ENCODE measurements at places on chromosomes 7 and 10.

GRCh38 chr10:11355592-11355991, 255.9 kb downstream of the USP6NL start:
- DNase-seq, result no peak

- no peak for DNase-seq
These were observed 137.1 kb downstream of the CUX1 start for GRCh38 chr7:101954499-101954898.

DNA sequence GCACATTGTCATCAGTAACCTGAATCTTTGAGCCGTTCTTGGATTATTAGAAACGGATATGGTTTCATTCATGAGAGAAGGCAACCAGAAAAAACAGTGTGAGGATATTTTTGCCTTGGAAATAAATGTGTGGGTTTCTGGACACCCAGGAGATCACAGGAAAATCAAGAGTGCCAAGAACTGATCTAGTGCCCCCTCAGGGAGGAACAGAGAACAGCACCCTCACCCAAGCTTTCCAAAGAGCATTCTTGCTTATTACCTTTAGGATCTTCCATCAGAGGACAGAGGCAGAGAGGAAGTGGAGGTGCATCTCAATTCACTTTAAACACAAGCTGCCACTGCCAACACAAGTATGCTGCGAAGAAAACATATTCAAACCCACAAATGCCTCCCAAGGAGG, 851.5 kb upstream of the COBL start:
- DNase-seq, result peak; percentile 8

DNA sequence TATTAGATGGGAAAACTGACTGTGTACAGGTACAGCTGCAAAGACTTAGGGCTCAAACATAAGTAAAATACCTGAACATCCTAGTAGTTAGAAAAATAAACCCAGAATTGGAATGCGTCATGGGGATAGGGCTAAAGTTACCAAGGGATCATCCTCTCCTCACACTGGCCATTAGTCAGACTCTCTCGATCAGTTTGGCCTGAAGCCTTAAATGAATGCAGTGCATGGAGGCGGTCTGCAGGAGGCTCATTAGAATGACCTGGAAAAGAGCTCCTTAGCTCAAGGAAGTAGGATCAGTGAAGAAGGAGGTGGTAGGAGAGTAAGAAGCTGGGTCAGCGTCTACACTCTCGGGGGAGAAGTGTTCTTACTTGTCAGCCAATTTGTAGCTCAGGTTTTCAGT, 35.3 kb downstream of the DENND2A start:
- DNase-seq, result no peak

DNA sequence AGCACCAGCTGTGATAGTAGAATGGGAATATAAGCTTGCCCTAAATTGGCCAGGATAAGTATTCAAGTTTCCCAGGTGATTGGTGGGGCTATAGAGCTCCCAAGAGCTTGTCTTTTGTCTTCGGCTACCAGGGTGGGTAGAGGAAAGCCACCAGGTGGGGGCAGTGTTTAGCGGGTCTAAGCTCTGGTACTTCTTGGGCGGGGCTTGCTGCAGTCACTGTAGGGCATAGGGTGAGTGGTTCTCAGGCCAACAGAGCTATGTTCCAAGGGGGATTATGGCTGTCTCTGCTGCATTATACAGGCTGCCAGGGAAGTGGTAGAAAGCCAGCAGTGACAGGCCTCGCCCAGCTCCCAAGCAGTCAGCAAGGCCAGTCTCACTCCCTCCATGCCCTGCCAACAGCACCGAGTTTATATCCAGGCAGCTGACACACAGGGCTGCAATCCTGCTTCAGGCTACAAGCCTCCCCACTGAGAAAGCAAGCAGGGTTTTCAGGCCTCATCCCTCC, 110.7 kb downstream of the ZNF467 start:
- peak; percentile 86 for DNase-seq

DNA sequence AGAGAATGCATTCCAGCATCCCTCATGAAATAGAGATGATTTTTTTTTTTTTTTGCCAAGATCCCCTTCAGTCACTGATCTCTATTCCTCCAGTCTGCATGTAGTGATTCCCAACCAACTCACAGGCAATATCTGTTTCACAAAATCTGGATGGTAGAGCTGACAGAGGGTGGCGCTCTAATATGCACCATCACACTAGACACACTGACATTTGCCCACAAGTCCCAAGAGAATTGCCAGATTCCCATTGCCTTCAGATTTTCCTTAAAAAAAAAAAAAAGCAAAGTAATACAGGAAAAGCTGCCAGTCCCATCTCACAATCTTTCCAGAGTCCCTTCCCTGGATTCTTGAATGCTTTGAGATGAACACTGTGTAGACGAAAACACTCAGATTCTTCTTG, 301.0 kb downstream of the SORCS1 start:
- DNase-seq, result peak; percentile 43
